ENCODE measurements at places on chromosomes 7 and 10.

DNA sequence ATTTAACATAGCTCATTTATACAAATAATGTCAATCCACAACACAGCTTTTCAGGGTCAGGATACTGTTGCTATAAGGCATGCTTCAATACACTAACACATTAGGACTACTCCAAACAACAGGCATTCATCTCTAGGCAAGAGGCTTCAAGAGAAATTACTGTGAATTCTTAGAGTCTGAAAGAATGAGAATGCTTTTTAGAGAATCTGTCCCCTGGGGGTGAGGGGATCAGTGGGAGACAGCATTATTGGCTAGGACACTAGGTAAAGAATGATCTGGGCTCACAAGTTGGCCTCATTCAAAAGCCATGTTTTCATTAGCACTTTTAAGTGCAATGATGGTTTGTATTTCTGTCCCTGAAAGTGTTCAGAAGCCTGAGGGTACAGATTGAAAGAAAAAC, 132.6 kb downstream of the SEMA3D start:
- DNase-seq: no peak

GRCh38 chr7:144474800-144475615, 71.5 kb upstream of the NOBOX start:
- DNase-seq: no peak

GRCh38 chr7:99021941-99022560, 121.9 kb downstream of the SMURF1 start:
- DNase-seq: no peak

- DNase-seq: no peak
Measured at GRCh38 chr7:14858866-14859265, 43.7 kb downstream of the DGKB start.

DNA sequence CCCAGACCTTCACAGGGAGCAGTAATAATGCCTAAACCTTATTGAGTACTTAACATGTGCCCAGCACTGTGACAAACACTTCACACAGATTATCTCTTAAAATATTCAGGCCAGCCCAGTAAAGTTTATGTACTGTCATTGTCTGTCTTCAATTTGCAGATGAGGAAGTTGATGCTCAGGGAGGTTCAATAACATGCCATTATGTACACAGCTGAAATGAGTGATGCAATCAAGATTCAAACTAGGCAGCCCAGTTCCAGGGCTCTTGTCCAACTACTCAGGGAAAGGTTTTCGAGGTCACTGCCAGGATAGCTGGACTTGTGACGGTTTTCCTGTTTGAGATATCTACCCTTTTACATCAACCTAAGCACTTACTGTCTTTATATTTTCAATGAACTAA, 56.1 kb downstream of the AUTS2 start:
- no peak for DNase-seq

GRCh38 chr7:32871624-32872371, 19.8 kb downstream of the KBTBD2 start:
- no peak for DNase-seq

DNA sequence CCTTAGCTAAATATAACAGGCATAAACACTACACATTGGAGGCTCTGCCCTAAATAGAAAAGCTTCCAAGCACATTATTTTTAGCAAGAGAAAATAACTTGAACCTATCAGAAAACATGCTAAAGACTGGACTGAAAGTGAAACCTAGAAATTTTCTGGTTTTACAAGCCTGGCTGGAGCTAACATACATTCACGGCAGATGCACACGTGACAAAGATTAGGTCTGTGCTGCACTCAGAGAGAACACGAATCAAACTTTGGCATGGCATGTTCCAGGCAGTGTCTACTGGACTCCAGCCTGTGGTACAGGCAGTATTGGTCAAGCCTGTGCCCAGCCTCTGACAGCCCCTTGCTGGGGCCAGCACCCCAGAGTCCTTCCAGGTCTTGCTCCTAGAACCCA, 94.1 kb upstream of the PCBD1 start:
- DNase-seq: no peak

GRCh38 chr7:32273297-32273696, 203.1 kb upstream of the PDE1C start:
- no peak for DNase-seq

DNA sequence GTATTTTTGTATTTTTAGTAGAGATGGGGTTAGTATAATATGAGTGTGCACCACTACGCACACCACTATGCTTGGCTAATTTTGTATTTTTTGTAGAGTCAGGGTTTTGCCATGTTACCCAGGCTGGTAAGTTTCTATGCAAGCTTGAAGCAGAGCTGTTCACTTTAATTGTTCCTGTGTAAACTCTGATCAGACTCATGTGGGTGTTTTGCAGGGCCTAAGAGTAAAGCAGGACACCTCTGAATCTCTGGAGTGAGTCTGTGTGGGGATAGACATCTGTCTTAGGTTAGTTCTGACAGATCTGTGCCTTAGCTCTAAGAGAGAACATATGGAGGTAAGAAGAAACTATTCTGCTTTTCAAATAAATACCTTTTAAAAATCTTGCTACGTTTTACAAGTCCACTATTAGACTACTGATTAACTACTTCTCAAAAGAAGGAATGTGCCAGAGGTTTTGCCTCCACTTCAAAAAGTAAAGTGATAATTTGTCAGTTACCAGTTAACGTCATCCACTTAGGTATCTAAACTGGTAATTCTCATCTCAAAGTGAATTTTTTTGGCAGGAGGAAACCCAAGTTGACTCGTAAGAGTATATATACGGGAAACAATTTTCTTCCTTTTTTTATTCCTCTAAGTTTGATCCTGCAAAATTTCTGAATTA, 1.1 kb downstream of the COL17A1 start:
- no peak for DNase-seq

DNA sequence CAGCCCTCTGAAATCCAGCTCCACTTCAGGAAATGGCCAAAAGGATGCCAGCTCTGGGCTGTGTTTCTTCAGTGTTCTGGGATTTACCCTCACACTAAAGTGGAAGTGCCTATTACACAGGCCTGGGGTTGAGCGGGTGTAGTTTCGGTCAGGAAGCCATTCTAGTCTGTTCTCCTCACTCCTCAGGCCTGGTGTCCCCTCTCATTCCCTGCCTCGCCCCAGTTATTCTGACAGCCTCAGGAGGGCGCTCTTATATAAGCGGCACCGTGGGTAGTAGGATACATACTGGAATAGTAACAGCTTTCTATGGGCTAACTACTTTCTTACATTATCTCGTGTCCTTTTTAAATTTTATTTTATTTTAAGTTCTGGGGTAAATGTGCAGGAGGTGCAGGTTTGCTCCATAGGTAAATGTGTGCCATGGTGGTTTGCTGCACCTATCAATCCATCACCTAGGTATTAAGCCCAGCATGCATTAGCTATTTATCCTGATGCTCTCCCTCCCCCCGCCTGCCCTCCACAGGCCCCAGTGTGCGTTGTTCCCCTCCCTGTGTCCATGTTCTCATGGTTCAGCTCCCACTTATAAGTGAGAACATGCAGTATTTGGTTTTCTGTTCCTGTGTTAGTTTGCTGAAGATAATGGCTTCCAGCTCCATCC, 12.2 kb upstream of the LGI1 start:
- no peak for DNase-seq

GRCh38 chr10:17737027-17737965, 14.7 kb upstream of the TMEM236 start:
- DNase-seq: peak; percentile 24

DNA sequence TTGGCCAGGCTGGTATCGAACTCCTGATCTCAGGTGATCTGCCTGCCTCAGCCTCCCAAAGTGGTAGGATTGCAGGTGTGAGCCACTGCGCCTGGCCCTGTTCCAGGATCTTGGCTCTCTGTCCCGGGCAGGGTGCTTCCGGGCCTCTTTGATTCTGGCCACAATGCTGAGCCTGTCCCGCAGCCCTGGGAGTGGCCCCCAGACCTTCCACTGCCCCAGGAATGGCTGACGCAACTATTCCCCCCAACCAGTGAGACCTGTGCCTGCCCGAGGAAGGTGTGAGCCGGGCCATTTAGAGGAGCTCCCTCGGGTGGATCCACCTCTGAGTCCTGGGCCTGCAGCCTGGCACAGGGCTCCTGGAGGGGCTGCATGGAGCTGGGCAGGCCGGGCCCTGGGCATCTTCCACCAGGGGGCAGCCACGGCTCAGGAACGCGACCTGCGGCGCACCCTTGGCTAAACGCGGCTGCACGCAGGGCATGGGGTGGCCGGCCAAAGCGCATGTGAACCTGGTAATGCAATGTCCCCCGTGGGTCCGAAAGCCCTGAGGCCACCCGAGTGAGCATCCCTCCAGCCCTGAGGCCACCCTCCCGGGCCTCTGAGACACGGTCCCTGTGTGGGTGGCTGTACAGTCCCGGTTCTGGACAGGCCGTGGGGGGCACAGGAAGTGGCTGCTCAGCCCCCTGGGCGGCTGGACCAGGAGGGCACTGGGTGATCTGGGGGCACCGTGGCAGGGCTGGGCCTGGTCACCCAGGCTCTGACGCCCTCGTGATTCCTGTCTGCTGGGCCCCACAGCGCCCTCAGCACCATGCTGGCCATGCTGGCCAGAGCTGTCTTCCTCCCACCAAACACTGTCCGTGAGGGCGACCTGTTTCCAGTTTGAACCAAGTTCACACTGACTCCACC, 24.8 kb downstream of the GRIFIN start:
- DNase-seq: peak; percentile 46

DNA sequence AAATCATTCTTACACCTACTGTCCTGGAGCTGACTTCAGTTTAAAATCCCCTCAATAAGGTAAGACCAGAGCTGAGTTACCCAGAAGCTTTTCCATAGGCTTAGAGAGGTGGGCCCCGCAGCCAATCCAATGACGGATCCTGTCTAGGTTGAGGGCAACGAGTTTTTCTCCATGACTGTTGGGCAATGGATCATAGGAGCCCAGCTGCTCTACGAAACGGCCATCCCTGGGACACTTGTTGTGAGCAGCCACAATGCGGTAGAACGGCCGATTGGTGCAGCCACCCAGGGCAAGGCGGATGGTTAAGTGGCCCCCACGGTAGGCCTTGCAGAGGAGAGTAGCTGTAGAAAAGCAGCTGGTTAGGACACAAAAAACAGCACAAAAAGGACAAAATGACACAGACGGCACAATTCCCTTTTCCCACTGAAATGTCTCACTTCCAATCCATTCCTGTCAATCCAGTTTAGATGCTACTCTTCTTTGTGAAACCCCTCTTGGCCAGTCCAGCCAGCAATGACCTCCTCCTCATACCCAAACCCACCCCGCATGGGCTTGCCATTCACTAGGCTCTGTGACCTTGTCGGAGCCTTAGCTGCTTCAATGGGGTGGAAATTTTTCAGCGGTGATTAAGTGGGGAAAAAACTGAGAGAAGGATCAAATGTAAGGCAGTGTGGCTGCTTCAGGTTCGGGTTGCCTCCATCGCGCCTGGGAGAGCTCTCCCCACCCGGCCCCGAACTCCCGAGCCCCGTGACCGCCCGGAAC, 580 bp downstream of the MRPS16 start:
- DNase-seq: no peak

DNA sequence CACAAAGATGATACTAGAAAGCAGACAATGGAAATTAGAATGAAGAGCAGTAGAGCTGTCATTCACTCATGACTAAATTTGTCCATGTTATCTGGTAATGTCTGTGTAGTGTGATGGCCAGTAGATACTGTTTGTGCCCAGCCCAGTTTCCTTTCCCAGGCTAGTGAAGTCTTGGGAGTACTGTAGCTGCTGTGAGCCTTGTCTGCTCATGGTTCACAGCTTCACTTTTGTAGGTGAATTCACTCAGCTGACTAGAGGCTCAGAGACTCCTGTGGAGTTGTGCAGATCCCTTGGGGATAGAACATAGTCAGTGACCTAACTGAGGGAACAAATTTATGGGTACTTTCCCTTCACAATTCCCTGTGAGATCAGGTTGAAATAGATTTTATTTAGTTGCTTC, 572.5 kb downstream of the ARL4A start:
- no peak for DNase-seq

DNA sequence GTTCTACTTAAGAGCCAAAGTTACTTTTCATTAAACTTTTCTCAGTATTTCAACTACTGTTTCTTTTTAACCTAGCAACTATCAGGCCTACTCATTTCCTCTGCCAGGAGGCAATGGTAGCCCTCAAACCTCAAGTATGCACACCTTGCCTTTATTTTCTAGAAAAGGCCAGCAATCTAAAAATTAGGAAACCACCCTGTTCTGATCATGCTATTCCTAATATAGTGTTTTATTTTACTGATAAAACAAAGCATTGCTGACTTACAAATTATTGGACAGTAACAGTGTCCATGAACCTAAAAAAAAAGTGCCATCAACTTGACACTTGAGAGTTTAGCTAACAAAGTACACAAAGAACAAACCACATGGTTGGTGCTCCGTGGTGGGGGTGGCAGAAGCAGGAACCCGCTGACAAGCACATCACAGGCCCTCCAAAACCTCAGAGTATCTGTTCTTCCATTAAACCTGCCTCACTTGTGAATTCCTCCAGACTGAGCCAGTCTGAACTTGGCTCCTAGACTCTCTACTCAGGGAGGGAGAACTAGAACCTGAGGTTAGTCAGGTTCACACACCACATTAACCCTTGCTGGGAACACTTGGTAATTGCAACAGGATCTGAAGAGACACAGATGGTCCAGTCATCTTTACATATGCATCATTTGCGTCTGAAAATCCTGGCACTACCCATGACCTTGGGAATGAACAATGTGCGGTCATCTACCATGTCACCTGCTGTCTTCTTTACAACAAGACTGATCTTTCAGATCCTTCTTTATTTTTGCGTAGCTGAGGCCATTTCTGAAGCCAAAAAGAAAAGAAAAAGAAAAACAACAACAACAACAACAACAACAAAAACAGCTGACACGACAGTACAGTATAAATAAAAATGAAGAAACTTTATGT, 31.9 kb downstream of the PIP4K2A start:
- DNase-seq: peak; percentile 32

DNA sequence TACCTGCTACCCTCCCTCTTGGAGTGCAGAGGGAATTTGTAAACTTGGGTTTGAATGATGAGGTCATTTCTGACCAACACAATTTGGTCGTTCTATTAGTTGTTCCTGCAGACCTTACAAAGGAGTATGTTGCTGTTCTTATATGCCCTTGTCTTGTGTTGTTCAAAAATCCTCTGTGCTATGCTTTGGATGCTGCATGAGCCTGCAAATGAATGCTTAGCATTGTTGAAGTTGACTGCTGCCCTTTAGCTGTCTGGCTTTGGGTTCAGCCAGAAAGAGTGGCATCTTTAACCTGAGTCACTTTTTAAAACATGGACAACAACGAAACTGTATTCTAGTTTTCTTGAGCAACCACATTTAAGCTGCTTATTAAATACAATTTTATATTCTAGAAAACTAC, 80.3 kb downstream of the SND1 start:
- no peak for DNase-seq

DNA sequence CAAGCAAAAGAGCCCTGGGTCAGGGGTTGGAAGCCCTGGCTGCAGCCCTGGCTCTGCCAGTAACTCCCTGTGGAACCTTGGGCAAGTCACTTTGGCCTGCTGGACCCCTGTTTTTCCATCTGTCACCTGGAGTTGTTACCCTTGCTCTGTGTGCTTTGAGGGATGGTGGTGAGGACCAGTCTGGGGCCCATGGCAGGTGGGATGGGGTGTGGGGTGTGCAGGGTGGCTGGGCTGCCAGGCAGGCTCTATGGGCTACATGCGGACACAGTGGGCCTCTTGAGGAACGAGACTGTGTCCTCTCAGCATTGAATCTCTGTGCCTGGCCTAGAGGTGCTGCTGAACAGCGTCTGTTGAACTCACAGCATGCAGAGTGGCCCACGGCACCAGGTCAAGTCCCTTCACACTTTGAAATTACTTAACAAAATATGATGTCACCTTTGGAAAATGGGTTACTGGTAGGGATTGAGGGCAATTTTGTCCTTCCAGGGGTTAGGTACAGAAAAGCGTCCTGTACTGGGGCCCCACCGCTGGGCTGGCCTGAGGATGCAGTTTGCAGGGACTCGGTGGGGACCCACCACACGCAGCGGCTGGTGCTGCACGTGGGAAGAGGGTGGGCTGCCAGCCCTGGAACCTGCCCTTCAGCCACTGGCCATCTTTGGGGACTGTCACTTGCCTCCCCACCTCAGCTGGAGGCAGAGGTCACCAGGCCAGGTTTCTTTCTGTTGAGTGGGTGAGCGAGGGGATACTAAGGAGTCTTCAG, 45.3 kb downstream of the PRF1 start:
- DNase-seq: no peak
